ENCODE measurements at places on chromosomes 3 and 15. TPM values are rescaled to one million over a fixed set of nuclear protein-coding genes. Genes with fewer than 3 reads are reported as not detected.

HEG1 gene
- polyA plus RNA-seq = 30.5 TPM

CHRFAM7A gene
- 6.3 TPM for polyA plus RNA-seq

ABI3BP gene
- polyA plus RNA-seq = 19.4 TPM

SLC9C1 gene
- polyA plus RNA-seq = 0.60 TPM

DNA sequence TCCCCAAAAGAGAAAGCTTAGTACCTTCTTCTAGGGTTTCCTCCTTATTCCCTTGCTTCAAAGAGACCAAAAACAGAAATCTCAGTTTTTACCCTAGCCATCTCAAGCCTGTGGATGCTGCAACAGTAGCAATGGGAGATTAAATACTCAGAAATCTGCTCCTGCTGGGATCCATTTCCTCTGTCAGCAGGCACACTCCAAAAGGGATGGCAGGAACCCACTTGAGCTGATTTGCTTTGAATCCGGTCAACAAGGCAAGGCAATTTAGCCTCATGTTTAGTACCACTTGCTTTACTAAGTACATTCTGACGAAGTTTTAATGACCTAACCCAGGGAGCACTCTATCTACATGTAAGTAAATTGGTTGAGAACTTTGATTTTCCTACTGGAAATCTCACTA, 590.0 kb upstream of the ADAMTS9 start:
- DNase-seq = no peak

All from left renal cortex interstitium (tissue), 4 donors.